ENCODE measurements at places on chromosomes 3 and 15.

GRCh38 chr3:28286595-28286994 lies 45.2 kb downstream of the CMC1 start:
- DNase-seq = no peak

DNA sequence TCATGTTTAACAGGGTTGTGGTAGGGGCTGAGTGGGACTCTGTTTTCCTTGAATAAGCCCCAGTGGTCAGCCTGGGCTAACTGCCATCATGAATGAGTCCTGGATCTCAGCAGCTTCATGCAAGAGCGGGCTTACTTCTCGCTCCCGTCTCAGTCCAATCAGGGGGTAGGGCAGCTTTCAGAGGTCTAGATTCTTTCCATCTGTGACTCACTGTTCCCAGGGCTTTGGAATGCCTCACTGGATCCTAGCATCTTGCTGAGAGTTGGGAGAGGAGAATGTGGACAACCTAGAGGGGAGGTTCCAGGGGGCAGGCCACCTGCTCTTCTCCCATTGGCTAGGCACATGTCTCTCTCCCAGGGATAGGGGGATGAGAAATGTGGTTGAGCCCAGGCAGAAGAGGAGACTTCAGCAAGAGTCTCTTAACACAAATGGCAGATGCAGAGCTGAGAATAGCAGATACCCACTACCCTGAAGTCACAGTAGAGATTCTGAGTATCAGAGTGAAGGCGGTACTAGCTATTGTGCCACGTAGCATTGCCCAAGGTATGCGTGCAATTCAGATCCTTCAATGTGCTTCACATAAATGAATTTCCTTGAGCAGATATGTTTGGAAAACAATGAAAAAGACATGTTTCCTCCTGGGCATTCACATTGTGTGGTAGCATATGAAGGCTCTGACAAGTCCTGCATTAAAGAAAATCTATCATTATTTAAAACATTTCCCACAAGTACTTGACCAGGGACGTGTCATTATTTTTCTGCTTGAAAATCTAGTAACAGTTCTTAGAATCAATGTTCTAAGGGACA lies 257.7 kb upstream of the PROK2 start:
- no peak for DNase-seq

GRCh38 chr15:71043373-71043772 lies 71.9 kb upstream of the THSD4 start:
- DNase-seq = no peak

DNA sequence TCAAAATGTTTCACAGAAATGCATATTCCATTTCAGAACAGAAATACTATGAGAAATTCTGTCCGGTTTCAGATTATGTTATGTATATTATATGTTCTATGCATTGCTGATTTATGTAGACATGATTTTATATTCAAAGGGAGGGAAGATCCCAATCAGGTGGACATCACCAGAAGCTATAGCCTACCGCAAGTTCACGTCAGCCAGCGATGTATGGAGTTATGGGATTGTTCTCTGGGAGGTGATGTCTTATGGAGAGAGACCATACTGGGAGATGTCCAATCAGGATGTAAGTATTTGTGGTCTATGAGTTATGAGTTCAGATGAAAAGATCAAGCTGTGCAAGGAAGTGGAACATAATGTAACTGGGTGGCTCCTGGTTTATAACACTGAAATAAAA lies 341.7 kb downstream of the EPHA3 start:
- DNase-seq = no peak

DNA sequence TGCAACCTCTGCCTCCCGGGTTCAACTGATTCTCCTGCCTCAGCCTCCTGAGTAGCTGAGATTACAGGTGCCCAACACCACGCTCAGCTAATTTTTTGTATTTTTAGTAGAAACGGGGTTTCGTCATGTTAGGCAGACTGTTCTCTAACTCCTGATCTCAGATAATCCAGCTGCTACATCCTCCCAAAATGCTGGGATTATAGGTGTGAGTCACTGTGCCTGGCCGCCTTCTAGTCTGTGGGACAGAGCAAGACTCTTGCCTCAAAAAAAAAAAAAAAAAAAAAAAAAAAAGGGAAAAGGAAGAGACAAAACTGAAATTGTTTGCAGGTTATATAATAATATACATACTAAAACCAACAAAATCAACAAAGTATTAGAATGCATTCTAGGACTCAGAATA lies 215.2 kb downstream of the PCCB start:
- no peak for DNase-seq

GRCh38 chr3:168839653-168840052 lies 743.9 kb upstream of the GOLIM4 start:
- DNase-seq = no peak

- DNase-seq = no peak
Observed at GRCh38 chr15:89500397-89501270, 4.3 kb upstream of the RHCG start.

DNA sequence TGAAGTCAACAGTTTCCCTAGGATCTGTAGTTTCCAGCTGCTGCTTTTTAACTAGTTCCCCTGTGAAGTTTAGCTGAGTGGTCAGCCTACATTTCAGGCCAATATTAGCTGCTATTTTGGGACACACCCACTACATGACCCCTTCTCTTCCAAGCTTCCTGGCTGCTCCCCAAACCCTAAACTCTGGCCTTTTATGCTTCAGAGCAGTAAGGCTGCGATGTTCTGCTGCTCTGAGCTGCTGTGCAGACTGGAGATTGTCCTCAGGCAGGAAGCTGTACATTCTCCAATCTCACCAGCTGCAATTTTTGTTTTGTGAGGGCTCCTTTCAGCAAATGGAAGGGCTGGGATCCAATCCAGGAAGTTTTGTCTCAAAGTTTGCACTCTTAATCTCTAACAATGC lies 48.0 kb upstream of the WDR72 start:
- no peak for DNase-seq

DNA sequence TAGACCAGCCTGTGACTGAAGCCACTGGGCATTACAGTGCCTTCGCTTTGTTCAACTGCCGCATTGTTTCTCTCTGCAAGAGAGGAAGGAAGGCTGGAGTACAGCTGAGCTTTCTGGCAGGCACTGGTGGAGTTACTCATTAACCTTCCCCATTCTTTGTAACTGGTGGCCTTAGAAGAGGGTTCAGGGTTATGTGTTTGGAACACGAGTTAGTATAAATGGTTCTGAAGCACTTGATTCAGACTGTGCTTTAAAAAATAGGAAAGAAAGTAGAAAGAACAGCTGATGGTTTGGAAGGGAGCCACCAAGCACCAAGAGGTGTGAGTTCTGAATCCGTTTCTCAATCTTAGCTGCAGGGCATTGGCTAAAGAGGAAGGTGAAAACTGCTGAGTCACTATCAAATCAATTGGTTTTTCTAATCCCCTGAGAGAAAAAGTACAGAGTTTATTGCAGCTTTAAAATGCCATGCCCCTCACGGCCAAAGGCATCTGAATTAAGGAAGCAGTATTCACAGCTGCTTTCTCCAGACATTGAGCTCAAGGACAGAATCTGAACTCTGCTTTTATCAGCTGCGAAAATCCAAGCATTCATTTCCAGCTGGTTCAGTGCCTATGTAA lies 3.6 kb downstream of the HGD start:
- peak; percentile 90 for DNase-seq

GRCh38 chr3:150370122-150370602 lies 37.9 kb upstream of the TSC22D2 start:
- no peak for DNase-seq

DNA sequence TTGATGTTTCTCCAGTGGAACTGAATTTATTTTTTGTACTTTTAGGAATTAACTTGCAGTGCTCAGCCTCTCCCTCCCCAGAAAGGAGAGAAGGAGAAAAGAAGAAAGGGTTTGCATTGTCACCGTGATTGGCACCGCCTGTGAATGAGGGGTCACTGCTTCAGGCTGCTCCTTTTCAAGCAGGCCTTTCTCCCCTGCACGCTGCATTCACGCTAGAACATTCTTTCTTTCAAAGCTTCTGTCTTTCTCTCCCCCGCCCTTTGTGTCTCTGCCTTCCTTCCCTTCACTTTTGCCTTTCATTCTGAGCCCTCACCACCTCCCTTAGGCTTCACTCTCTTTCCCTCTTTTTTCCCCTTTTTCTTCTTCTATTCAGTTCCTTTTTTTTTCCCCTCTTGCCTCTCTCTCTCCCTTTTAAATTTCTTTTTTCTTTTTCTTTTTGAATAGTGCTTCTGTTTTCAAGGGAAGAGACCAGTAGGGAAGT lies 42.4 kb downstream of the ZNF710 start:
- no peak for DNase-seq

- no peak for DNase-seq
Observed at GRCh38 chr15:92958105-92958504, 58.0 kb downstream of the CHD2 start.

DNA sequence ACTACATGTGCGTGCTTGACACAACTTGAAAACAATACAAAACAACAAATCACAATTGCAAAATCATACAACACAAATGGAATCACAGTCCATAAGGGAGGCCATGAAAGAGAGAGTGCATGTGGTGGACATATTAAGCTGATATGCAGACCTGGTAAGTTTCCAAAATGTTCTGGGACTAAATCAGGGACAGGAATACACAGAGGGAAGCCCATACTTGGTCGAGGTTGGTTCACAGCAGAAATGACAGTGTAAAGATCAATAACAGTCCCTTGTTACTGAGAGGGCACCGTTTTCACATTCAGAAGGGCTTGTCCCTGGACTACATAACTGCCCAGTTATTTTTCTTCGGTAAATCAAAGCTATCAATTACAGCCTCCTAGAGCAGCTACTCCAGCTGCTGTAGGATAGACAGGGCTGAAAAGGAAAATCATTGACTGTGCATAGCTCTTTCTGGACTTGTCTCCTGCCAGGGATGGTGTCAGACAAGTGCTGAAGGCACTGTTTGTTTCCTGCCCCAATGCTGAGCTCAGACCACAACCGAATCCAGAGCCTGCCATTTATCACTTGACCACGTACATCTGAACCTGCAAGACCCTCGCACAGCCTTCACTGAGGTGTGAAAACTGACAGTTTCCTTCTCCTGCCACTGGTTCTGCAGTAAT lies 79.5 kb upstream of the KCNMB2 start:
- no peak for DNase-seq

DNA sequence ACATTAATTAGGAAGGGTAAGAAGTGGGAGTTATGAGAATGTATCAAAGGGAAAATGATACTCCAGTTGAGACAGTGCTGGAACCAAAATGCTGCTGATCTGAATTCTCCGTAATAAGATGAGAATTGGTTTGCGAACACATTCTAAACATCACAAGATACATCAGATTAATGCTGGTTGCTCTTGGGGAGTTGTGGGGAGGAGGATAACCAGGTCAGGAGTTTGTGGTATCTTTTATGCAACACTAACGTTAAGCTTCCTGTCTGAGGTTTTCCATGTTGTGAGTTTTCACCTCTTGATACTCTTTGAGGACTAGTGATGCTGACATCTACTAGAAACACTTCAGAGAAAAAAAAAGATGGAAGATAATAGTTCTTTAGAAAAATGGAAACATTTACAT lies 47.2 kb downstream of the PPARG start:
- no peak for DNase-seq

DNA sequence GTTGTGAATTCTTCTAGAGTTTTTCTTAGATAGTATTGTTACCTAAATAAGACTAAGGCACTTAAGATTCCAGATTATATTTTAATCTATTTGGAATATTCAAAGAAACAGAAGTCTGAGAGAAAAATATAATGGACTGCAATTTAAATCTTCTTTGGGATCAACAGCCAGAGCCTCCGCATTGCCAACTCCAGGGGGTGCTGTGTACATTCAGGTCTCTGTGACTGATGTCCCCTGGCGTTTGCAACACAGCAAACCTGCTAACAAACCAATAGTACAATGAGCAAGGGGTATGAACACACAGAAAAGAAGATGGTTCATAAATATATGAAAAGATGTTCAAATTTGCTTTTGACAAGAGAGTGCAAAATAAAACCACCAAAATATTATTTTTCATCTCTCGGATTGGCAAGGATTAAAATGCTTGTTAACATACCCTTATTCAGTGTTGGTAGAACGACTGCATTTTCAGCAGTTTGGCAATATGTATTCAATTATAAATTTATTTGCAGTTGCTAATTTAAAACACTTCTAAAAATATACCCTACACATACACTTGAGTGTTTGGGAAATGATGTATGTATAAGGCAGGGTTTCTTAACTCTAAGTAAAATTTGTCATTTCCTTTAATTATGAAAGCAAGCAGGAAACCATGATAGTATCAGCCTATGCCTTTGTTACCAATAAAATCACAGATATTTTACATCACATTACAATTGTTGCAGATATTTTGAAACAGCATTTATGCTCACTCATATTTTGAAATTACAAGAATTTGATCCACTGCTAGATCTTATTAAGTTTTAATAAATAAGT lies 16.1 kb upstream of the TM4SF1 start:
- no peak for DNase-seq

- DNase-seq = peak; percentile 87
Observed at GRCh38 chr3:9422712-9423424, 25.5 kb downstream of the SETD5 start.

DNA sequence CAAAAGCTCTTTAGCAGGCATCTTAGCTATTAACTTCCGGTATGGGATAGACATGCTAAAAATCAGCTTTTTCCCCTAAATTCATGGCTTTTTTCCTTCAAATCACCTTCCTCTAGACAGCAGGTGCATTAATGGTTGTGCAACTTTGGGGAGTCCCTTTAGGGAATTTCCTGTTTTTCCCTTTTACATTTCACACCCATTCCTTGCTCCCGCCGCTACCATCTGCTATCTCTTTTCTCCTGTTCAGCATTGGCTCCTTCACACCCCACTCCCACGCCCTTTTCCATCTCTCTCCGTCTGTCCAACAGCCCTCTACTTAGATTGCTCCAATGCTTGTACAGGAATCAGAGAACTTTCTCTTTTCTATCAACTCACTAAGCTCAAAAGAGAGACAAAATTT lies 43.4 kb downstream of the FEZF2 start:
- no peak for DNase-seq

- DNase-seq = no peak
Observed at GRCh38 chr15:41778521-41778920, 4.2 kb downstream of the MAPKBP1 start.

- peak; percentile 57 for DNase-seq
Observed at GRCh38 chr15:93030430-93031102, 58.4 kb downstream of the RGMA start.

- DNase-seq = no peak
Observed at GRCh38 chr3:69204315-69204957, 82.0 kb upstream of the LMOD3 start.

DNA sequence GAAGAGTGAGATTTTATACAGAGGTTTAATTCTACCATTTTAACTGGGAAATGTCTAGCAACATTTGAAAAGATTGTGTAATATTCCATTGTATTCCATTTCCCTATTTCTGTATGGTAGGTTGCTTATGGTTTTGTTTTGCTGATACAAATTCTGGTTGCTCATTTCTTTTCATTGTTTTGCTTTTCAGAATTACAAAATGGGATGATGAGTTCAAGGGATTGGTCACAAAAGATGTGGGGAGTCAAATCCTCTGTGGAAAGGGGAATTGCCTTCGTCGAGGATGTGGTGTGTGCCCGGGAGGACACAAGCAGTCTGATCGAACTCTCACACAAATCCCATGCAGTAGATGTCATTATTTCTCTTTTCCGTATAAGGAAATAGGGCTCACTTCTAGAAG lies 18.3 kb downstream of the SLCO3A1 start:
- no peak for DNase-seq
